Type B pancreatic cell (in vitro differentiated cells): ENCODE measurements at places on chromosomes 6 and 20. TPM values are rescaled to one million over a fixed set of nuclear protein-coding genes. Genes with fewer than 3 reads are reported as not detected.

DNA sequence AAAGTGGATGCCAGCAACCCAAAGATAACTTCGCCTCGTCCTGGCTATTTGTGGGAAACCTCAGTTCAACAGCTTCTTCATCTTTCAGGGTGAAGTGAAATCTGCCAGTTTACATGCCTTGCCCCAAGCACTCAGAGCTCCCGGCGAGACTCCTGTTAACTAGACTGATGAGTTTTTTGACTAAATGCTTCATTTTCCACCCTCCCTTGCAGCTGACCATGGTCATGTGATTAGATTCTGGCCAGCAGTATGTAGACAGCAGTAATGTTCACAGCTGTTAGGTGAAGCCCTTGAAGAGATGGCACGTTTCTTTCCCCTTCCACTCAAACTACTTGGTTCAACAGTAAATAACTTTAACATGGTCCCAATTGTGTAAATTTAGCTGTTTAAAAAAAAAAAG is 718.8 kb upstream of the FLRT3 start:
- no peak for DNase-seq

Gene PSORS1C2
- not detected in 2 replicates for total RNA-seq

DNA sequence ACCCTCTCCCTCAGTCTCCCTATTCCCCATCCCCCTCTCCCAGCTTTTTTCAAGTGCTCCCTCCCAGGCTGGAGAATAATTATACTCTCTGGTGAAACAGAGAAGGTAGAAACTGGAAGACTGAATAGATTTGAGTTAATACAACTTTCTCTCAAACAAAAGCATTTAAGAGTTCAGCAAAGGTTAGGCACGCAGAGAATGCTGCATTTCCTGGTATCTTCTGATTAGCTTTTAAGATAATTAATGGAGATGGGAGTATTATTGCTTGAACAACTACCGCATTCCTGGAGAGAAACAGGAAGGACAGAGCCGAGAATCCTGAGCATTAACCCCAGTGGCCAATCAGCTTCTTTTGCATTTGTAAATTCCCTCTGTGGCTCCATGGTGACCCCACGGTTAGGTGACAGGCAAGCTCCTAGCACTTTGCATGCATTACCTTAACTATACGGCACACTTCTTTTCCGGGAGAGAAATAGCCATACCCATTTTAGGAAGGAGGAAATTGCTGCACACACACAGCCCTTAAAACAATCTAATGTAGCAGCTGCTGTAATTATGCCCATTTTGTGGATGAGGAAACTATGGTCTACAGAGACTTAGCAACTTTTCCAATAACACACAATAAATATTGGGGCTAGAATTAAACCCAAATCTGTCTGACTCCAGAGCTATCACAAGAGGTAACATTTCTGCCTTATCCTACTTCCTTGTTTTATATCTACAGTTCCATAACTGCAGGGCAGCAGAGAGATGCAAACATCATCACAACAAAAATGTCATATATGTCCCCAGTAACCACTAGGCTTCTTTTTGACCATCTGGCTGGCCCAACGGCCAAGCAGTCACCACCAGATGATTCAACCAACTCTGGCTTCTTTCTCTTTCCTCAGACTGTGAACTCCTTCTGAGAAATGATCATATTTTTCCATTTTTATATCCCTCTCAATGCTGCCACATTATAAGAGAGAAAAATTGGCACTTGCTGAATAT is 169.9 kb downstream of the CD24 start:
- no peak for DNase-seq

Gene PDYN
- 0.19 TPM in 1 of 2 replicates, not detected in the other for total RNA-seq

DNA sequence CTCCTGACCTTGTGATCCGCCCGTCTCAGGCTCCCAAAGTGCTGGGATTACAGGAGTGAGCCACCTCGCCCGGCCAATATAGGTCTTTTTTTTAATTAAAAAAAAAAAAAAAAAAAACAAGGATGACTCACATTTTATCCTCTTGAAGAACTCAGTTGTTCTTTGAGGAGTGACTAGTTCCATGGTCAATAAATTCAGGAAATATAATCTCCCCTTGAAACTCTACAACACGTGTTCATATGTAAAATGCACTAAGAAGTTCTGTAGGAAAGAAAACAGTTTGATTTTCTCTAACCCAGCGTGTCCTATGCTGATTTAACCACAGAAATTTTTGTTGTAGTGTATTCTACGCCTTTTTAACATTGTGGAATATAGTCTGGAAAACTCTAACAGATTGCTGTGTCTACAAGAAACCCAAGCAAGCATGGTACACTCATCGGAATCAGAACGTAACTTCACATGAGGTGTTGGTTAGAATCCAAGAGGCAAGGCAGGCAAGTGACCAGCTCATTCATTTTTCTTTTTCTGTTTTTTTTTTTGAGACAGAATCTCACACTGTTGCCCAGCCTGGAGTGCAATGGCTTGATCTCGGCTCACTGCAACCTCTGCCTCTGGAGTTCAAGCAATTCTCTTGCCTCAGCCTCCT is 79.0 kb upstream of the ZNF217 start:
- DNase-seq = no peak

GRCh38 chr6:106056746-106057390 is 29.3 kb upstream of the PRDM1 start:
- DNase-seq = no peak

- no peak for DNase-seq
Measured at GRCh38 chr6:143023695-143024094, 37.0 kb upstream of the AIG1 start.

Gene ELOVL2
- total RNA-seq = 2.2 and 3.8 TPM in 2 replicates

DNA sequence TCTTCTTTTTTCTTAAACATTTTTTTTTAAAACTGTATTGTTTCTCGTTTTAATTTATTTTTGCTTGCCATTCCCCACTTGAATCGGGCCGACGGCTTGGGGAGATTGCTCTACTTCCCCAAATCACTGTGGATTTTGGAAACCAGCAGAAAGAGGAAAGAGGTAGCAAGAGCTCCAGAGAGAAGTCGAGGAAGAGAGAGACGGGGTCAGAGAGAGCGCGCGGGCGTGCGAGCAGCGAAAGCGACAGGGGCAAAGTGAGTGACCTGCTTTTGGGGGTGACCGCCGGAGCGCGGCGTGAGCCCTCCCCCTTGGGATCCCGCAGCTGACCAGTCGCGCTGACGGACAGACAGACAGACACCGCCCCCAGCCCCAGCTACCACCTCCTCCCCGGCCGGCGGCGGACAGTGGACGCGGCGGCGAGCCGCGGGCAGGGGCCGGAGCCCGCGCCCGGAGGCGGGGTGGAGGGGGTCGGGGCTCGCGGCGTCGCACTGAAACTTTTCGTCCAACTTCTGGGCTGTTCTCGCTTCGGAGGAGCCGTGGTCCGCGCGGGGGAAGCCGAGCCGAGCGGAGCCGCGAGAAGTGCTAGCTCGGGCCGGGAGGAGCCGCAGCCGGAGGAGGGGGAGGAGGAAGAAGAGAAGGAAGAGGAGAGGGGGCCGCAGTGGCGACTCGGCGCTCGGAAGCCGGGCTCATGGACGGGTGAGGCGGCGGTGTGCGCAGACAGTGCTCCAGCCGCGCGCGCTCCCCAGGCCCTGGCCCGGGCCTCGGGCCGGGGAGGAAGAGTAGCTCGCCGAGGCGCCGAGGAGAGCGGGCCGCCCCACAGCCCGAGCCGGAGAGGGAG is 580 bp downstream of the VEGFA start:
- DNase-seq = no peak

DNA sequence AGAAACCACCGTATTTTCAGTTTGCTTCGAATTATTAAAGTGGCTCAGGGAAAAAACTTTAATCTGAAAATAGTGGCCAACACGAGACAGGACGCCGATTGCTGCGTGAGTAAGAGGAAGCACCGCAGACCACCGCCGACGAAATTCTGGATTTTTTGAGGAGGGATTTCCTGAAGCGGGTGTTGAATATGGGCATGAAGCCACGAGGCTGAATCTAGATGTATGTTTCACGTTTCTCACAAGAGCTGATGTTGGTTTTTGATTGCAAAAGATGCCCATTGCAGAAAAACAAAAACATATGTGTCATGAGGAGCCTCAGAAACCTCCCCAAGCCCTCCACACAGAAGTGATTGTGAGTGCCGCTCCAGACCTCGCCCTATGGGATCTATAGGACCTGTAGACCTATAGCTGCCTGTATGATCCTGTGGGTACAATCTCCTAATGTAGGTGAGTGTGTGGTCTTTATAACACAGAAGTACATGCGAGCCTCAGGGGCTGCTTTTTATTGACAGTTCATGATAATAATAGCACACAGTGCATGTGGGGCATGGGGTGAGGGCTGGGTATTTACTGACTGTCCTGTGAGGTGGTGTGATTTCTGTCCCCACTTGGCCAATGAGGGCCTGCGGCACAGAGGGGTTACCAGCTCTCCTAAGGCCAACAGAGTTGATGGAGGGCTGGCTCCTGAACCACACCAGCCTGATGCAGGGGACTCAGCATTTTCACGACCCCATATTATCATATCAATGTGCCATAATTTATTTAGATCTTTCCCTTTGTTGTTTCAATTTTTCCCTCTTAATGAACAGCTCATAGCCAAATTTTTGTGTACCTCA is 243.9 kb downstream of the DLL1 start:
- DNase-seq = peak; percentile 42

DNA sequence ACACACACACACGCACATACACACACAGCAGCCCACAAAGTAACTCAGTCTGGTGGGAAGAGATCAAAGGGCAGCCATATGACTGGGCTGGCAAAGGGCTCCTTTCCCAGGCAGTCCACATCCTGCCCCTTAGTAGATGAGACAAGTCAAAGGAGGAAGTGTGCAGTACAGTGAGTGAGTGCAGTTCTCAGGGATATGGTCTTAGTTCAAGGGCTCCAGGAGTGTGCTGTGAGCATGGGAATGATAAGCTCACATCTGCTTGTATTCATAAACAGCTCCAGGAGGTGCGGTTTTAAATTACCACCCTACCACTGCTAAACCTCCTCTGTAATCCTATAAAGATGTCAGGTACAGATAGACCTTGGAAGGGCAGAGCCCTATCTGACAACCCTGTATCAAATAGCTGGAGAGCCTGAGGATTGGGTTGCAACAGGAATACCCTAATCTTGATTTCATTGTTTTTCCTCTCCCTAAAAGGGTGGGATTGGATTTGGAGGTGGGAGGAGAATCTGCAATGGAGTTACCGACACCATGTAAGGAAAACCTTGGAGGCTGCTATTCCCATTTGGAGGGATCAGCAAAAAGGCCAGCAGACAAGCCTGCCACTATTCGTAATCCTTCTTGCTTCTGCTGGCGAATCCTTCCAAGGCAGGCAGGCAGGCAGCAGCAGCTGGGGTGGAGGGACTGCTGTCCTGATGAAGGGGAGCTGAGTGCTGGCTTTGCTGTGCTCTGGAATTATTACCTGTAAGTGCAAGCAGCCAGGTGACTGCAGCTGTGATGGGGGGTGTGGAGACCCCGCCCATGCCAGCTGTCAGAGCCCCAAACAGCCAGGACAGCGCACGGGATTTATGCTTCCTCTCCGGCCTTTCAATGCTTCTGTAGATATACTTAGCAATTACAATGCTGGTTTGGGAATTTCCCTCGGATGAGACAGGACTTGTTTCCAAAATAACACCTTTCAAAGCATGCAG is 342.7 kb downstream of the PRL start:
- DNase-seq = no peak

- no peak for DNase-seq
Measured at GRCh38 chr6:5811997-5812396, 194.7 kb downstream of the NRN1 start.

Gene SEMG1
- total RNA-seq = not detected in 2 replicates

DNA sequence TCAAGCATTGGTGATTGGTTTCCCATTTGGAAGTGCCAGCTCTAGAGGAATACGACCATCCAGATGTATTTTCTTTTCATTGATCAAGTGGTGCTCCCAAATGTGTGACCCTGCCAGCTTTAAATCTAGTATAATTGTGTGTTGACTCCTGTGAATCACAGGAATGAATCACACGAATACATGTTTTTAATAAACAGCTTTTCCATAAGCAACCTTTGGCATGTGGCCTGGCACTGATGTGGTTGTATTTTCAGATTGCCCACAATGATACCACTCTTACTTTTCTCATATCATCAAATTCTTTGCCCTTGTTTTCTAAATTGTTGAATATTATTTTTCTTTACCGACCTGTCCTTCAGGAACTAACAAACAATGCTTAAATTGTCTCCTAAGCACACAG is 367 bp downstream of the GSTA3 start:
- no peak for DNase-seq

Gene SLC17A3
- total RNA-seq = 0.33 TPM in 1 of 2 replicates, not detected in the other

DNA sequence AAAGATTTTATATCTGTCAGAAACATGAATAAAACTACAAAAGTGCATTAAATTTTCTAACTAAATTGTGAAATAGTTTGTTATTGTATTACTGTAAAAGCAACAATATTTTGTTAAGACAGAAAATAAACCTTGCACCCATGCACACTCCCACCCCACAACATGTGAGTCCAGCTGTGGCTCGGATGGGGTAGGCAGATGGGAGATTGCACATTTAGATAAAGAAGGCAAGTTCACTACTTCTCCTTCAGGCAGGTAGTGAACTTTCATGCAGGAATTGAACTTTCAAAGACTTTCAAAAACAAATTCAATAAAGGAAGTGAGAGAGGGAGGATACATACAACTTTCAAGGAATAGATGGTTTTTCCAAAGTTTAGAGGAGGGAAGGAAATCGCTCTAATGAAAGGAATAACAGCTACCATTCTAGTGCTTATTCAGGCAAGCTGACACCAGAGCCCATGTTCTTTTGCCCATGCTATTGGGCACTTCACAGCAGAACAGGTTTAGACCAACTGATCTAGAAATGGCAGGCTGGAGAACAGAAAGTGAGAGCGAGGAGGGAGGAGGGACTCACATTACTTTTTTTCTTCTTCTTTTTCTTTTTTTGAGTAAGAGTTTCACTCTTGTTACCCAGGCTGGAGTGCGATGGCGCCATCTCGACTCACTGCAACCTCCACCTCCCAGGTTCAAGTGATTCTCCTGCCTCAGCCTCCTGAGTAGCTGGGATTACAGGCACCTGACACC is 28.5 kb downstream of the SF3B5 start:
- no peak for DNase-seq

GRCh38 chr6:52580905-52581304 is 4.0 kb upstream of the TRAM2 start:
- DNase-seq = no peak
